Stomach (tissue), 19 donors: ENCODE measurements at places on chromosomes 13 and 19. TPM values are rescaled to one million over a fixed set of nuclear protein-coding genes. Genes with fewer than 3 reads are reported as not detected.

- H3K4me3 ChIP-seq = no peak overlapping the region
- no peaks in the 10 kb centered on the region for H3K36me3 ChIP-seq
- H3K27me3 ChIP-seq = no peaks in the 10 kb centered on the region
These were observed 923.5 kb downstream of the UQCRFS1 start for GRCh38 chr19:28289295-28290063.

NLRP11 gene
- not detected for total RNA-seq

- peaks cover 21% of the 10 kb centered on the region for H3K4me1 ChIP-seq
- peaks cover 30% of the 10 kb centered on the region for H3K36me3 ChIP-seq
- H3K4me3 ChIP-seq = no peak overlapping the region
- H3K27ac ChIP-seq = no peak overlapping the region
- no peak for DNase-seq
These were observed 19.2 kb downstream of the LSM14A start for GRCh38 chr19:34191355-34191962.

- peak; percentile 81 for DNase-seq
- no peaks in the 10 kb centered on the region for H3K4me1 ChIP-seq
- no peaks in the 10 kb centered on the region for H3K36me3 ChIP-seq
- no peaks in the 10 kb centered on the region for H3K27me3 ChIP-seq
These were observed 249.4 kb upstream of the PCDH20 start for GRCh38 chr13:61664801-61665705.

DNA sequence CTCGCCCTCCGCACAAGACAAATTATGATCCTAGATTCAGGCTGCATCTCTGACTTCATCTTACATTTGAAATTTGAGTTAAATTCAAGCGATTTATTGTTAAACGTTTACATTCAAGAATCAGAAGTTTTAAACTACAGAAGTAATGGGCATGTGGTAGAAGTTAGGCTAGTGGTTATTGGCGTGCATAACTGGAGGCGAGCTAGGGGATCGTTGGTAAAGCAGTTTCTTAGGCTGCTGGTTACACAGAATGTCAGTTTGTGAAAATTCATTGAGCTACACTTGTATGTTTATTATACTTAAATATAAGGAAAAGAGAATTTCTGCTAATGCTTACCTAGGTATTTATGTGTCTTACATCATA lies 733 bp upstream of the CDX2 start:
- H3K36me3 ChIP-seq = no peaks in the 10 kb centered on the region
- H3K4me3 ChIP-seq = no peak overlapping the region
- H3K4me1 ChIP-seq = peaks cover 35% of the 10 kb centered on the region
- no peak overlapping the region for H3K27ac ChIP-seq
- DNase-seq = no peak

DNA sequence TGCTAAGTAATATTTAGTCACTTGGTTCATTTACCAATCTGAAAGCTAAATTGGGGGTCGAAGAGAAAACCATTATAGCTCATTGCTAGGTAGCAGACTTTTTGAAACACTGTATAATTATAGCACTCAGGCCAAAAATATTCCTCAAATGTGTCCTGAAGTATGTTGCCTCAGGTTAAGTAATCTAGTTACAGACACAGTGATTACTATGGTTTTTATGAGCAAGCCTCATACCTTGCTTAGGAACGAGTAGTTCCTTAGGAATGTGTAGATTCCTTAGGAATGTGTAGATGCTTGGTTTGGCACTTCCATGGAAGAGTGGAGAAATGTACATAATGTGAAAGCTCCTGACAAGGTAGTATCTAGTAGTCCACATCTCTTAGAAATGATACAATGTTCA lies 387.5 kb downstream of the LMO7 start:
- H3K36me3 ChIP-seq = no peaks in the 10 kb centered on the region
- H3K4me1 ChIP-seq = no peaks in the 10 kb centered on the region
- no peak for DNase-seq
- no peak overlapping the region for H3K4me3 ChIP-seq
